Effector CD8-positive, alpha-beta T cell (primary cell): ENCODE measurements at places on chromosomes 5 and 9.

GRCh38 chr5:142133330-142134206 lies 25.0 kb downstream of the NDFIP1 start:
- DNase-seq: no peak

DNA sequence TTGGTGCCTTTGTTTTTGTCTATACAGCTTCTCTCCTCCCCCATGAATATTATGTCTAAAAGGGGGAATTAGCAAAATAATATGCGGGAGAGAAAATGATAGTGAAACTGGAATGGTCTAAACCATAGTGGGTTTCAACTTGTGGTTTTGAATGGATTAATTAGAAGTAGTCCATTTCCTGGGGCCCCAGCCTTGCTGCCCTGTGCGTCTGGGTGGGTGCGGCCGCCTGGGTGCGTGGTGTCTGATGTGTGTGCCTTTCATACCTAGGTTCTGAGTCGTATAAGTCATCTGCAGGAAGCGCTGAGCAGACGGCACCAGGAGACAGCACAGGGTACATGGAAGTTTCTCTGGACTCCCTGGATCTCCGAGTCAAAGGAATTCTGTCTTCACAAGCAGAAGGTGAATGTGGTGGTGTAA lies 120.0 kb upstream of the CACNA1B start:
- DNase-seq: no peak

DNA sequence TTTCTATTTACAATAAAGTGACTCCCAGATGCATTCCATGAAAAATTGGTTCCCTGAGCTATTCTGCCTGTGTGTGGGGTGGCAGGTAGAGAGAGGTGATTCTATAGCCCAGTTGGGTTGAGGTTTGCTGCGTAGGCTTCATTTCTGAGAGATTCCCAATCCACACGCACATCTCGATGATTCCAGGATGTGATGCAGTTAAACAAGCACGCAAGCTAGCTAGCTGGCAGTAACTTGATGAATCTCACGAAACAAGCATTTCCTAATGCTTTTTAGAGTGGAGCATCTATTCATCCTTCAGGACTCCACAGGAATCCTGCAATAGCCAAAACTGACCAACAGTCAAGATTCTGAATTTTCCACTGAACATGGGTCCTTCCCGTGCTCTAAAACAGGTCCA lies 43.8 kb upstream of the CER1 start:
- no peak for DNase-seq

- no peak for DNase-seq
Measured at GRCh38 chr5:39274398-39275085, 55.2 kb upstream of the FYB1 start.

DNA sequence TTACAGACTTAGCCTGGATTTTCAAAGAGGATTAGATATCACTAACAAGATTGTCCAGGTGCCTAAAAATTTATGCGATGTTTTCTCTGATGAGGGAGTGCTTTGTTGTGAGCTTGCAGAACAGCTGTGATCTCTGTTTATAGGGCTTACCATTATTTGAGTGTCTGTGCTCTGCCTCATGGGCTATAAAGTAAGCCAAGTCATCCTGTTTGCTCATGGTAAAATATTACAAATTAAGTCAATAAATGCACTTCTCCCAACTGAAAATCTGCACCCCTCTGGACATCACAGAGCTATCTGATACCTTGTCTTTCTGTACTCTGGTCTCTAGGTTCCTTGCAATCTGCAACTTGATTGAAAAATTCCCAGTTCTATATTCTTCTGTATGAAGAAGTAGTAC lies 293.4 kb upstream of the ACTBL2 start:
- DNase-seq: no peak

GRCh38 chr9:102911185-102911584 lies 83.9 kb upstream of the CYLC2 start:
- no peak for DNase-seq

- peak; percentile 75 for DNase-seq
Measured at GRCh38 chr9:107340920-107341632, 58.0 kb downstream of the RAD23B start.

DNA sequence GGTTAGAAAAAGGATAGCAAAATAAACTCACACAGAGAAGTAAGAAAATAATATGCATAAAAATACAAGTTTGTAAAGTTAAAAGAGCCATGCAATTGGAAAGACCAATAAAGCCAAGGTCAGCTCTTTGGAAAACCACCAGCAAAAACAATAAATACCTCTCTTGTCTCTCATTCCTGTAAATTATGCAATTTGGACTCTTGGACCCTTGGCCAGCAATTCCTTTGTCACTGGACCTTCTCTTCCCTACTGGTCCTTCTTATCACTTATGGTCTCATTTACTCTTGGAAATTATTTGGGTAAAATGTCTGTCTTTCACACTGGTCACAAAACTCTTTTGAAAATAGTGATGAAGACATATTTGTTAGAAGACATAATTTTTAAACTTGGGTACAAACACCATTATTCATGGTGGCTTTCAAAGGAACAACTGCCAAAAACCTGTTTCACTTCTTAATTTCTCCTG lies 379.5 kb downstream of the TMEM232 start:
- DNase-seq: no peak

DNA sequence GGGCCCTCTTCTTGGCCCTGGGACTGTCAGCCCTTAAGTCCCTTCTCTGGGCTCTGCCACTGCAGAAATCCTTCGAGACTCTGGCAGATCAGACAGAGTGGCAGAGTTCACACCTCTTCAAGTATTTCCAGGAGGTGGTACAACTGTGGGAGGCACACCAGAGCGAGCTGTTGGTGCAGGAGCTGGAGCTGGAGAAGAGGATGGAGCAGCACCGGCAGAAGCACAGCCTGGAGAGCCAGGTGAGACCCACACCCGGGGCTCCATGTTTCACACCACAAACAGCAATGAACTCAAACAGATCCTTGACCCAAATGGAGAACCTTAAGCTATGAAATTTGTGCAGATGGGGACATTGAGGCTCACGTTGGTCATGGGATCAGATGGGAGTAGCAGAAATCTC lies 17.5 kb downstream of the CCDC180 start:
- no peak for DNase-seq

- no peak for DNase-seq
Measured at GRCh38 chr5:168875832-168876231, 296.7 kb upstream of the PANK3 start.

GRCh38 chr9:92029553-92029952 lies 79.5 kb upstream of the ROR2 start:
- no peak for DNase-seq

DNA sequence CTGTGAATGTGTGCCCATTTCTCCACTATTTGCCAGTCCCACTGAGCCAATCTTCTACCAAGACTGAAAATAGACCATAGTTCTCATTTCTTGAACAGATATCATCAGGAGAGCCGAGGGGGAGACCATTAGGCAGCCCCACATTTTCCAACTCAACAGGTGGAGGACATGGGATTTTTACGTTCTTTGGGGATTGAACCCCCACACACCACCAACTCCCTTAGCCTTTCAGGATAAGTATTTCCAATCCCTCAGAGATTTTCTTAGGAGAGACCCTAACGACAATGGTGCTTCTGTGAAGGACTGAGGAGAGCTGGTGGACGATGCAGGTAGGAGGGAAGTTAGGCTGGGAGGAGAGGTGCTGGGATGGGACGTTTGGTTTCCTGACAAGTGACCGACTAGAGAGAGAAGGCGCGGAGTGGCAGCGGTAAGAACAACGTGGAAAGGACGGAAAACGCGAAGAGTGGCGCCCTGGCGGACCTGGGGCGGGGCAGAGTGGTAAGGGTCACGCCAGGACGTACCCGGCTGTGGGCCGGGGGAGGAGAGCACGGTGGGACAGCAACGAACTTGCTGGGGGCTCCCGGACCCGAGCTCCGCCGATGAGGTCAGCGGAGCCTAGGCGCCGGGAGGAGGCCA lies 681 bp upstream of the CHSY3 start:
- no peak for DNase-seq
